ENCODE measurements at places on chromosomes 13 and 19.

DNA sequence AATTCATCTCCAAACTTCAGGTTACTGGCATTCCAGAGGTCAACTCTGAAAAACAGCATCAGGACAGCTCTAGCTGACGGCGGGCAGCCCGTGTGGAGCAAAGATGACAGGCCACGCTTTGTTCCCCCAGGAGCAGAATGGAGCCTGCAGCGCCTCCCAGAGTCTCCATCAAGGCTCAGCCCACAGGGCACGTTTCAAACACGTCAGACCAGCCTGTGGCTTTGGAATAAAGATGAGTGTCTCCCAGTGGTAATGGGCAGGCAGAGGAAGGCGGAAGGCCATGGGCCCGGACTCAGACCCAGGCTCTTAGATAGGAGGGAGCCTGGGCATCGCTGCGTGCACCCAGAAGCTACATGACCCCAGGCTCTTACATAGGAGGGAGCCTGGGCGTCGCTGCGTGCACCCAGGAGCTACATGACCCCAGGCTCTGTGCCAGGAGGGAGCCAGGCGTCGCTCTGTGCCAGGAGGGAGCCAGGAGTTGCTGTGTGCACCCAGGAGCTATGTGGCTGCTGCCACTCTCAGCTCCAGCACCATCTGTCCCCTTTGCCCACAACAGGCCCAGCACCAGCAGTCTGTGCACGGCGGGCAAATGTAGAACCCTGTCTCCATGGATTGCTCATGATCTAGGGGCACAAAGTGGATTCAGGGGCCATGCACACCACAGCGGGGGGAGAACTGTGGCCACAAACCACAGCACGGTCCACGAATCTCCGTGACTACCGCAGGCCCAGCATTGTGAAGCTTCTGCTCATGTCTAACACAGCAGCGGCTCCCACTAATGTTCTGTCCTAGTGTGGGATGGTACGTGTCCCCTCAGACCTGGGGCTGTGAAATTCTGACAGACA, 47.8 kb upstream of the C13orf46 start:
- DNase-seq = no peak

GRCh38 chr19:14146789-14147216, 10.4 kb upstream of the ASF1B start:
- no peak for DNase-seq

- DNase-seq = no peak
Measured at GRCh38 chr13:40590112-40590862, 76.2 kb downstream of the FOXO1 start.

DNA sequence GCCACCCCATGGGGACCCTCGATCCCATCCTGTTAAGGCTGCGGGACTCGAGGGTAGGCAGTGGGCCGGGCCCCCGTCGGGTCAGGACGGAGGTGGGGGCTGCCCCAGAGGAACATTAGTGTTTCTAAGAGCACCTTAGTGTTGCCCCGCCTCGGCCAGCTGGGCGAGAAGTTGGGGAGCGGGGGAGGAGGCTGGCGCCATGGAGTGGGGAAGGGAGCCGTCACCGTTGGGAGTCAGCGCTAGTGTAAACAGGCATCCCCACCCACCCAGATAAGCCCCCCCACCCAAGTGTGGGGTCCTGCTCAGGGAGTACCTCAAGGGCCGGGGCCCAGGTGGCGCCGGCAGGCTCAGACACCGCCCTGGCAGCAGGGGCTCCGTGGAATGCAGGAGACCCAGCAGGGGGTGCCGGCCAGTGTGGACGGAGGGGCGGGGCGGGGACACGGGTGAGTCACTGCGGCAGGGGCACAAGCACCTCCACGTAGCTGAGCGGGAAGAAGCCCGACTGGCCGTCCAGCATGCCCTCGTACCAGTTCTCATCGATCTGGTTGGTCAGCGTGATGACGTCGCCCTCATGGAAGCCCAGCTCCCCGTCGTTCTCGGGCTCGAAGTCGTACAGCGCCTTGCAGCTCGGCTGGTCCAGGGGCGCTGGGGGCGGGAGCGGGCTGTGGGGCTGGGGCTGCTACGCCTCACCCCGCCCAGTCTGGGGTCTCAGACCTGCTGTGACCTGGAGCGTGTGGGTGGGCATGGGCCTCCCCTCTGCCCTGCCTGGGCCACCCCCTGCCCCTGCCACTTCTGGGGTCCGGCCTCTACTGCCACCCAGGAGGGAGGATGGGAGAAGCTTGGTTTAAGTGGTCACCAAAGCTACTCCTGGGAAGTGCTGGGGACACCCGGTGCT, 18.0 kb downstream of the MPND start:
- DNase-seq = no peak

GRCh38 chr13:26539738-26540292, 17.7 kb upstream of the WASF3 start:
- DNase-seq = no peak

GRCh38 chr13:52947921-52948373, 80.7 kb upstream of the OLFM4 start:
- no peak for DNase-seq

GRCh38 chr19:6767357-6768235, at the start of gene SH2D3A:
Gene SH2D3A, minus strand, starts transcription at chr19:6767435. Its CDS starts 3,687 bp downstream, at chr19:6763748.
- DNase-seq = no peak

DNA sequence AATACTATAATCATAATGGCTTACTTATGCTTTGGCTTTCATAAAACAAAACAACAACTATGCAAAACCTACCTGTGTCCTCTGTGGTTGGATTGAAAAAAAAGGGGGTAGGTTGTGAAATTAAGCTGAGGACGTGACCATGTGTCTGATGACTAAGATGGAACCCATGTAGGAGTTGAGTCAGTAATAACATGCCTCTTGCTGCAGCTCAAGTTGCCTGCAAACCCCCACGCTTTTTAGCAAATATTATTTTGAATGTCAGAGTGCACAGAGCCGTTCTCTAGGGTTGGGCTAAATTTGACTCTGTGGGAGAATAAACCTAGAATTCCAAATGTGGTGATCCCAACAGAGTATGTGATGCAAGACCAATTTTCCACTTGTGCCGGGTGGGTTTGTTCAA, 209.3 kb downstream of the KCNRG start:
- no peak for DNase-seq

GRCh38 chr13:79190932-79191331, 215.1 kb downstream of the RBM26 start:
- DNase-seq = no peak

DNA sequence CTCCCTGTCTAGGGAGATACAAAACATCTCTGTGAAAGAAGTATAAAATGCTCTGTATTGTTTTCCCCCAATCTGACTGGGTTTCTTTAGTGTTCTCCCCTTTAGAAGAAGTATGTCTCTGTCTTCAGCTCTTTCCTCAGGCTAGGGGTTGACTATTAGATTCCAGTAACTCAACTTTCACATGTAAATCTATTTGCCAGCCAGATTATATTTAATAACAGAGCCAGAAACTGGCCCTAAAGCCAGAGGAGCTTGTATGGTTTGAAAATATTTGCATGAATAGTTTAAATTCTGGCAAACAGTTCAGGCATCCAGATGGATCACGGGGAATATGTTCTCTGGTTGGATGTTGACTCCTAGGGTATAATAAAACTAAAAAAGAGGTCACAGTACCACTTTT, 22.3 kb upstream of the CYSLTR2 start:
- DNase-seq = no peak

GRCh38 chr13:114119196-114119595, 13.2 kb downstream of the RASA3 start:
- no peak for DNase-seq

GRCh38 chr19:40625406-40626120, 24.4 kb downstream of the LTBP4 start:
- no peak for DNase-seq

- peak; percentile 20 for DNase-seq
Measured at GRCh38 chr13:24834902-24835510, 71.0 kb downstream of the RNF17 start.

DNA sequence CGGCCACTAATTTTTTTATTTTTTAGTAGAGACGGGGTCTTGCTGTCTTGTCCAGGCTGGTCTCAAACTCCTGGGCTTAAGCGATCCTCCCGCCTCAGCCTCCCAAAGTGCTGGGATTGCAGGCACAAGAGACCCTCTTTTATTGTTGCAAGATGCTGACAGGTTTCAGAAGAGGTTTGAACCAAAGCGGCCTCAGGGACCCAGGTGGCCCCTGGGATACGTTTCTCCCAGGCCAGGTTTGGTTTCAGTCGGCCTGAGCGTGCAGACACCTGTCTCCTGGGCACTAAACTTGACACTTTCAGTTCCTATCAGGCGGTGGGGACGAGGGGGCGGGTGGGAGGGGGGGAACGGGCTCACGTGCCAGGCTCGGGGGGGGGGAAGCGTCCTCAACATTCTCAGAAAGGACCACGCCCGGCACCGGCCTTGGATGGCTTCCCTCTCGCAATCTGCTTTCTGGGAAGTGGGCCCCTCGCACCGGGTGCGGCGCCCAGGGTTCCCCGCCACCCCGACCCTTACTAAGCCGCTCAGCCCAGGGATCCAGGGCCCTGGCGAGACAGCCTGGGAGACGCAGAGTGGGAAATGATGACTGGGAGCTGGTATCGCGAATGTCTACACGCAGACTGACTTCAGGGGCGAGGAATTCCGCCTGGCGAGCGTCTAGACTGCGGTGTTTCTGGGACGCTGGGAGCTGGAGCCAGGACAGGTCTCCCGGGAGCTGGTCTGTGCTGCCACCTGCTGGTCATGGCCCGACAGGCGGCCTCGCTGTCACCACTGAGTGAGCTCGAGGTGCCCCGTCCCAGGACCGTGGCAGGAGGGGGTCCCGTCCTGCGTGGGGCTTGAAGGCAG, 91.6 kb downstream of the GNG7 start:
- DNase-seq = peak; percentile 71

- DNase-seq = no peak
Measured at GRCh38 chr19:10646456-10647159, 7.5 kb upstream of the ILF3 start.

Measured in NCI-H1092 treated with DMSO at 0.1 percent for 48 hours (cell line).